ENCODE measurements at places on chromosomes 2 and 18. TPM values are rescaled to one million over a fixed set of nuclear protein-coding genes. Genes with fewer than 3 reads are reported as not detected.

DNA sequence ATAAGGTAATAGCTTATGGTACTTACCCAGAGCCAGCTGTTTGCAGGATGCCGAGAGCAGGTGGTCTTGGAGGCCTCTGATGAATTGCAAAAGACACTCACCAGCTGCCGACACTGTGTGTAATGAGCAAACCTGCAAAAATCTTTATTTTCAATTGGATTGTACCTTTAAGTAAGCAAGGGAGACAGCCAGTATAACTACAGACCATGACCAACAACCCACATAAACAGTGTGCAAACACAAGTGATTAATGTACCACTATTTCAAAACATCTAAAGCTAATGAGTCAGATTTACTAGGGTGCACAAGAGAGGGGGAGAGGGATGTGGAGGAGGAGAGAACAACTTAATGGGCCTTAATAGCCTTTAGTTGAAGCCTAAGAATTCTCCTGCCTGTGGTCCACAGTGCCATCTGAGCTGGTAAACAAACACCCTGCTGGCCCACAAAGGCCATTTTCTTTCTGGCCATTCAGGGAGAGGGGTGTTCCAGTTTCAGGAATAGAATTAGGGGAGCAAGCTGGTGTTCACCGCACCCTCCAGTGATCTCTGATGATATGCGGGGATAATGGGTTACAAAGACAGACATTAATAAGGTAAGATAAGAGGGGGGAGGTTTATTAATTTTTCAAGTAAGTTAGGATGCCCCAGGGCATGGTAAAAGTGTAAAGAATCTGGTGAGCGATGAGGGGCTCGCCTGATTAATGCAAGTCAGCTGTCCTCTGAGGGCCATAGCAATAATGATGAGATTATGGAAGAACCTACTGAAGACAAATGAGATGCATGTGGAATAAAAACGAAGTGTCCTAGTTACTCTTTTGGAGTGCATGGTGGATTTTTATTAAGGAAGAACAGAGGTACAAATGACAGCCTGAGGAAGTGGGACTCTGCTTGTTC, 196.4 kb downstream of the HRH4 start:
- peak; percentile 22 for DNase-seq

DNA sequence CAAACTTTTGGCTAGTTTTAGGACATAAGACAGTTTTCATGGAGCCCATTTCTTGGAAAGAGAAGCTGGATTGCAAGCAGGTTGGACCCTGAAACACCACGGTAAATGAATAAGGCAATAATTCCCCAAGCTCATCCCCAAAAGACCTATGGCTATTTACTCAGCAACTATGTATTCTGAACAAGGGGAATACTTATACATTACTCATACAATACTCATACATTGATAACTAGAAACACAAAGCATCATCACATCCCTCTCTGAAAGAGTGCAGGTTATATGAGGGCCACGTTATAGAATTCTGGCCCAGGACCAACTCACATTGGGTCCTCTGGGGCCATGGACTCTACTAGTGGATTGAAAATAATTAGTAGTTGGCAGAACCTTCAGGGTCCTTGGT, 154.8 kb downstream of the TMX3 start:
- peak; percentile 4 for DNase-seq

Gene DAPL1
- not detected for total RNA-seq

Gene EN1
- not detected for total RNA-seq

Gene EPHA4
- 6.1 TPM for total RNA-seq

Measured in bronchial epithelial cell (primary cell).